Globus pallidus (tissue), 1 donor: ENCODE measurements at places on chromosomes 7 and 10.

GRCh38 chr7:1026721-1027161, 17.6 kb upstream of the GPR146 start:
- DNase-seq = no peak

DNA sequence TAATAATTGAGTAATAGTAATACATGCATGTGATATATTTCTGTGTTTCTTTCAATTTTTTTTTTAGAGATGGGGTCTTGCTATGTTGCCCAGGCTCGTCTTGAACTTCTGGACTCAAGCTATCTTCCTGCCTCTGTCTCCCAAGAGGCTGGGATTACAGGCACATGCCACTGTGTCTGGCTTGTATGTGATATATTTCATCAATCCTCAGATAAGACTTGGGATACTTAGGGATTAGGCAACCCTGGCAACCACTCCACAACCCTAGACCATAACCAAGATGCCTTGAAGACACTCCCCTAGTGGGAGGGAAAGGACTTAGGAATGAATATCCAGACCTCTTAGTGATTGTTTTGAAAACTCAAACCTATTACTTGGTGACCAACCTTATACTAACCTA, 154.8 kb downstream of the CCDC3 start:
- no peak for DNase-seq

DNA sequence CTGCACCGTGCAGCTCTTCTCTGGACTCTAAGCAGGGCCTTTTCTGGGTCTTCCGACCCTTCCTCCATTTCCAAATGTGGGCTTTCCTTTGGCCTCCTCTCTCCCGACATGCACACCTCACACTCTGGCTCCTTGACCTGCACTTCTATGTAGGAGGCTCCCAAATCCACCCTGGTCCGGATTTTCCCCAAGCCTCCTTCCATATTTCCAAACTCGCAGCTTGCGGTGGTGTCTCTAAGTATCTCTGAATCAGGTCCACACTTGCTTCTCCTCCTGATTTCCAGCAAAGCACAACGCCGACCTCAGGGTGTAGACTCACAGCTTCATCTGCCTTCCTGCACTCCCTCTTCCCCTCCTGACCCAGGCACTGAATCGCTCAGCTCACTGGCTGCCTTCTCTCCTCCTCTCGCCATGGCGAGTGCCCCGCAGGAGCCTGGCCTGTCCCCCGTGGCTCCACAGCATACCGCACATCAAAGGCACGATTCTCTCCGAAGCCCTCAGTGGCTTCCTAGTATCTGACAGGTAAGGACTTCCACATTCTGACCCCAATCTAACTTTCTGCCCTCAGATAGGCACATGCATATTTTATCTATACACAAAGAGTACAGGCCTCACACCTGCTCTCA, 27.8 kb downstream of the DIP2C start:
- DNase-seq = no peak

DNA sequence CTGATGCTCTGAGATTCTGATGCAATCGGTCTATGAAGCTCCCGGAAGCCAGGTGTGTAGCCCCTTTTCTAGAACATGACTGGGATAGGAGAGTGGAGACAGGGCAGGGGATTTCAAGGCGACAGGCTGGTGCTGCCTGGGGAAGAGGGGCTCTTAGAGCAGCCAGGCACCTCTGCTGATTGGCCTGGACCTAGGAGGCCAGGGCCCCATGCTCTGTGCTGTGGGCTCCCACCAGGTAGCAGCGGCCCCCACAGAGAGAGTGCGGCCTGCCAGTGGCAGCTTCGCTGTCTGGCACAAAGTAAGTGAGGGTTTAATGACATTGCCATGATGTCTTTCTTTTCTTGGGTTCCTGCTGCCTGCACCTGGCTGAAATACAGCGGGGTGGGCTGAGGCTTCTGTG, 99.4 kb upstream of the PODXL start:
- no peak for DNase-seq

- no peak for DNase-seq
Measured at GRCh38 chr7:130413201-130413600, 27.6 kb downstream of the CEP41 start.

DNA sequence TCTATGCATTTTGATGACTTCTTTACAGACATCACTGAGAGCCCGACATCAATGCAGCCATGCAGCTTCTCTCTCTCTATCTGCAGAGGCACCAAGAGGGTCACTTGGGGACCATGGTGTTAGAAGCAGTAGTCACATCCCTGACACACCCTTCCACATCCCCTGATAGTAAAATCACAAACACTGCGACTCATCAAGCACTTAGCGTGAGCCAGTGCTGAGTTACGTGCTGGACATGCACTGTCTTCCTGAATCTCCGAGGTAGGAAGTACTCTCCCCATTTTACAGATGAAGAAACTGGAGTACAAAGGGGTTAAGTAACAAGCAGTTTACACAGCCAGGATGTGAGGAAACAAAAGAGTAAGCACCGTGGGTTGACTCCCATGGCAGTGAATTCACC, 109.2 kb downstream of the OSBPL3 start:
- DNase-seq = no peak

DNA sequence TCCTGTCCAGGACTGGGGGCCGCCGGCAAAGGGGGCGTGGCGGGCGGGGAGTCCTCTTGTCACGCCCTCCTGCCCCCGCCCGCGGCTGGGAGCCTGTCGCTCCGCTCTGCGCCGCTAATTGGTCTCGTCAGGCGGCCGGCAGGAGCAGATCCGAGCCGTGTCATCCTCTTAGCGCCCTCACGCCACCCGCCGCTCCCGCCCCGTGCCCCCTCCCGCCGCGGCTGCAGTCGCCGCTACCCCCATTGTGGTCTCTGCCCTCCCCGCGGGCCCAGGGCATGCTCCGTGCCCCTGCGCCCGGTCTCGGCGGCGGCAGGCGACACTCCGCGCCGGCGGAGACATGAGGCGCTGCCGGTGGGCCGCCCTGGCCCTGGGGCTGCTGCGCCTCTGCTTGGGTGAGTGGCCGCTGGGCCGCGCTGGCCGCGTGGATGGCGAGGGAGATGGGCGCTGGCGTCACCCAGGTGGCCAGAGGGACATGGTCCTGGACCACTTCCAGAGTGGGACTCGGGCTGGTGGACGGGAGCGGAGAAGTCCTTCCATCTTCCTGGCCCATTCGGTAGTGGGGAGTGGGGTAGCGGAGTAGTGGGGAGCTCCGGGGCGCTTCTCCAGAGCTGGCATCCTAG, at the start of gene CDHR1:
TSS of gene CDHR1 (plus strand) at position 114 of the 620 bp plus-strand sequence. CDS start at position 338, 224 bp downstream.
- DNase-seq = no peak

DNA sequence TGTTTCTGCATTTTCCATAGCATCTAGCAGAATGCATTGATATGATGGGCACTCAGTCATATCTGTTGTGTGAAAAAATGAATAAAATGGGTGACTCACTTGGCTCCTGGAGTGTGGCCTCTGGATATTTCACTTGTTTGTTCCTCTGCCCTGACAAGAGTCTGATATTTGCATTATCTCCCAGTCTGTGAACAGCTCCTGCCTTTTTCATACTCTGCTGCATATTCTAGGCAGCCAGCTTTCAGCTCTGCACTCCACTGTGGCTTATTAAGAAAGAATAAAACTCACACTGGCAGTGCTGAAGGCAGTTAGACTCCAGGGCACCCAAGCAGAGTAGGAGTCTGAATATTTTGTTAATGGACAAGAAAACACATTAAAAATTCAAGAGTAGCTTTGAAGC, 623.9 kb downstream of the SORCS1 start:
- DNase-seq = no peak

- DNase-seq = peak; percentile 32
Measured at GRCh38 chr10:32318476-32318896, 28.5 kb downstream of the EPC1 start.

DNA sequence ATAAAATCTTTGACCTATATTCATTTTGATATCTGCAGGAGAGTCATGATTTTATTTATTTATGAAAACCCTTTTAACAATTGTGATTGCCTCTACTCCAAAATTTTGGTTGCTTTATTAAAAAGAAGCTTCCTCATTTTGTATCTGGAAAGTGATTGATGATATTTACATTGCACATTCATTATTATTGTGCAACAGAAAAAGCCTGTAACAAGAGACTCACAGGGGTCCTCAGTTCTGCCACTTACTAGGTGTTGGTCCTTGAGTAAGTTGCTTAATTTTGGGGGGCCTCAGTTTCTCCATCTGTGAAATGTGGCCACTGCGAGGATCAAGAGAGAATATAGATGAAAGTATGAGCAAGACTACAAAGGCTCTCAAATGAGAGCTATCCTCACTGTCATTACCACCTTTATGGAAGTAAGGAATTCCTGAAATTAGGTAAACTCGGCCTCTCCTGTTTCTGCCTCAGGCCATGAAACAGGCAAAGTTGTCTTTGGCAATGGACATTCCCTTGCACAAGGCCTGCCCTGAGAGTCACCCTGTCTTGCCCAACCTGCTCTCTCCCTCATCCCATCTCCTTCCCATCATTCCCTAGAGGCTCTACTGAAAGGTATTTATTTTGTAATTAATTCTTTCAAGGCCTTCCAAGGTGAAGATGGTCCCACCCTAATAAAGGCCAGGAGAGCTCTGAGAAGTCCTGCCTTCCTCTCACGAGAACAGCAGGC, 66.1 kb upstream of the ABLIM1 start:
- DNase-seq = no peak

GRCh38 chr7:122845286-122845685, 41.0 kb downstream of the CADPS2 start:
- DNase-seq = no peak

GRCh38 chr7:4299431-4299830, 382.7 kb upstream of the FOXK1 start:
- no peak for DNase-seq

DNA sequence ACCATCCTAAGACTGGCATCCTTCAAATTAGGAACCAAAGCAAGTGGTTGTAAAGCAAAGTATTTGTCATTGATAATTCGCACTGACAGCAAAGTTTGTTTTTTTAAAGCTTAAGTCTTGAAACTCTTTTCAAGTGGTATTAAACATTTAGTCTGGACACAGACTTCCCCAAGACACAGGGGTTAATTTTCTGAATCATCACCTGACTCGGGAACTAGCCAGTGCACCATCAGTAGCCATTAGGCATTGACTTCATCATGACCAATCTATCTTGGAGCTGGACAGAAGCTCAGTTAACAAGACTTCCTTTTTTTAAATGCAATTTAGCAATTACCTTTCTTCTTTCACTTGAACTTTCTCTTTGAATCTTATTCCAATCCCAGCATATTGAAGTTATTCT, 210.6 kb downstream of the ZNF365 start:
- DNase-seq = no peak

DNA sequence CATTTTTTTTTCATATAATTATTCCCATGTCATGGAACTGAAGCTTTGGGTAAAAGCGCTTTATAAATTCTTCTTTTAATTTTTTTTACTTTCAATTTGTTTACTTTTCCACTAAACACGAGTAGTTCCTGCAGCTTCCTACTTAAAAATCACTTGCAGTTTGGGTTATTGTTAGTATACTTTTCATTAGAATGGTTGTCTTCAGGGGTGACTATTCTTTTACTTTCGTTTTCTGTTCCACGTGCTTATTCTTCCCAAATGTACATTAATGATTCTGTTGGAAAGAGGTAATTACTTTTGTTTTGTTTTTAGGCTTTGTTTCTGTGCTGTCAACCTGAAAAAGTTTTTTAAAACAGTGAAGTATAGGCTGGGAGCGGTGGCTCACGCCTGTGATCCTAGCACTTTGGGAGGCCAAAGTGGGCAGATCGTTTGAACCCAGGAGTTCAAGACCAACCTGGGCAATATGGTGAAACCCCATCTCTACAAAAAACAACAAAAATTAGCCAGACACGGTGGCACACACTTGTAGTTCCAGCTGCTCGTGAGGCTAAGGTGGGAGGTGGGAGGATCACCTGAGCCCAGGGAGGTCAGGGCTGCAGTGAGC, 5.2 kb upstream of the CFAP69 start:
- no peak for DNase-seq

DNA sequence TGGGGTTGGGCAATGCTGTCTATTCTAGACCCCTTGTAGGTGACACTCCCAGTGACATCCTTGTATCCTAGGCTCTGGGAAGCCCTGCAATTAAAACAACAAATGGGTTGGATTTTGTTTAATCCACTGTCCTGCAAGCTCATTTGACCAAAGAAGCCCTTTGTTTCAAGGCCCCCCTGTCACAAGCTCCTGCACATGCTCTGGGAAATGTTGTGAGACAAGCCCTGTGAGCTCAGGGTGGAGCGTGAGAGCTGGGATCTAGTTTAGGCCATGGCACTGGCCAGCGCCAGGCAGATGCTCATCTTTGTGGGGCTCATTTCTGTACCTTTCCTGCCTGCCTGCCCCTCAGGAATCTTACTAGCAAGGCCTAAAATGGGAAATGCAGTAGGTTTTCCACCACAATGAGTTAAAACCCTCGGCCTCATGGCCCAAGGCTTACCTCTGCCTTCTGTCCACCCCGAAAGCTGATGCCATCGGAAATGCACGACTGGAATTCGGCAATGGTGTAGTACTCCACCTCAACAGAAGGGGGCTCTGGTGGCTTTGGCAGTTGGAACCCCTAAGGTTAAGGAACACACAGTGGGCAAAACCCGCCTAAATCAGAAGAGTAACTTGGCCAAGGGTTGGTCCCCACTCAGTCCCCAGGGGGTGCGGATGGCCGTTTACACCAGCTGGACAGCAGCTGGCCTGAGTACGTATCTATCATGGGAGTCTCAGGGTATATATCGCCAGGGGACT, 112.0 kb downstream of the NEURL1 start:
- DNase-seq = peak; percentile 52

DNA sequence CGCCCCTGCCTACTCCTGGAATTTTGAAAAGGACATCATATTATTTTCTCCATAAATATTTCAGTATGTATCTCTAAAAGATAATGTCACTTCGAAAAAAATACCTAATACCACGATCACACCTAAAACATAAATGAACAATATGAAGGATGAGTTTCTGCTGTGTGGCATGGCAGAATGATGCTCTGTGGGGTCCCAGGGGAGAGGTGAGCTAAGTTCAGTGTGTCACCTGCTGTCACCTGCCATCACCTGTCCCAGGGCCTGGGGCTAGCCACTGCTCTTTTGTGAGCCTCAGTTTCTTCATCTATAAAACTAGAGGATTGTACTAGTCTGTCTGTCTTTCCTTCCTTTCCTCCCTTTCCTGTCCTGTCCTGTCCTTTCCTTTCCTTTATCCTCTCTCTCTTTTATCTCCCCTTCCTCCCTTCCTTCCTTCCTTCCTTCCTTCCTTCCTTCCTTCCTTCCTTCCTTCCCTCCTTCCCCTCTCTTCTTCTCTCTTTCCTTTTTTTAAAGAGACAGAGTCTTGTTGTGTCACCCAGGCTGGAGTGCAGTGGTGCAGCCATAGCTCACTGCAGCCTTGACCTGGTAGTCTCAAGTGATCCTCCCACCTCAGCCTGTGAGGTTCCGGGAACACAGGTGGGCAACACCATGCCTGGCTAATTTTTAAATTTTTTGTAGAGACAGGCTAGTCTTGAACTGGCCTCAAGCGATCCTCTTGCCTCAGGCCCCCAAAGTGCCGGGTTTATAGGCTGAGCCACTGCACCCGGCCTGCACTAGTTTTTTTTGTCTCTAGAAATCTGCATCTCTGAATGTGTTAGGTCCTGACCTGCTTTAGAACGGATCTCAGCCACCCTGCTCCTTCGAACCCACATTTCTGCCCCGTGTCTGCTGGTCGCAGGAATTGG, 43.1 kb downstream of the CUX1 start:
- DNase-seq = no peak
